ENCODE measurements at places on chromosomes 3 and 15.
A peak's percentile ranks its signal among the peaks of the same experiment; 100 is the strongest.

- DNase-seq, result no peak
These were observed 562.7 kb downstream of the GBE1 start for GRCh38 chr3:81198756-81199155.

GRCh38 chr3:184154885-184155643 is at the start of gene DVL3:
Gene DVL3, plus strand, starts transcription at chr3:184155377. Its CDS starts 259 bp downstream, at chr3:184155636.
- DNase-seq, result peak; percentile 56

DNA sequence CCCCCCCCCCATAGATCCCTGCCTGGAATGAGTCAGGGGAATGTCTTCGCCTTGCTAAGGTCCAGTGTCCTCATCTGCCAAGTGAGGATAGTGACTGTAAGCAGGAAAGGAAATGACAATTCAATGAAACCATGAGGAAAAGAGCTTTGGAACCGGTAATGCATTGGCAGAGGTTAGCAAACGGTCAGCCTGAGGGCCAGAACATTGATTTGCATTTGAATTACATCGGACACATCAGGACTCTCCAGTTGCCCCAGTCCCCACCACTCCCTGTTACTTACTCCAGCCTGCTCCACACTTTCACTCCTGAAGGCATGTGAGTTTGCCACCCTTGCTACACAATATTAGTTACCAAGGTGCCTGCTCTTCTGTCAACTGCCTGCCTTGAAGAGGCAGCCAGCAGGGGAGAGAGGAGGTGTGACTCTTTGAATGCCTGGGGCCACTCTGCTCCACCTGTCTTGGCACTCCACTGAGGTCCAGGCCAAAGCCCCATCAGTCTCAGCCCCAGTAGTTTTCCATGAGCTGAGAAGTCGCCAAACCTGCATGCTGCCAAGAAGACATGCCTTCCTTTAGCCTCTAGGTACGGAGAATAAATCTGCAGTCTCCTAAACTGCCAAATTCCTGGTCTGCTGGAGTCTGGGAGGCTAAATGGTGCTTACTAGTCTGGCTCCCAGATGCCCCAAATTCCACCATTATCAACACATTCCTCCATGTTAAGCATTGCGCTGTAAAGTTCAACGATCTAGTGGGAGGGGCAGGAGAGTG is 191.7 kb upstream of the TLE3 start:
- no peak for DNase-seq

DNA sequence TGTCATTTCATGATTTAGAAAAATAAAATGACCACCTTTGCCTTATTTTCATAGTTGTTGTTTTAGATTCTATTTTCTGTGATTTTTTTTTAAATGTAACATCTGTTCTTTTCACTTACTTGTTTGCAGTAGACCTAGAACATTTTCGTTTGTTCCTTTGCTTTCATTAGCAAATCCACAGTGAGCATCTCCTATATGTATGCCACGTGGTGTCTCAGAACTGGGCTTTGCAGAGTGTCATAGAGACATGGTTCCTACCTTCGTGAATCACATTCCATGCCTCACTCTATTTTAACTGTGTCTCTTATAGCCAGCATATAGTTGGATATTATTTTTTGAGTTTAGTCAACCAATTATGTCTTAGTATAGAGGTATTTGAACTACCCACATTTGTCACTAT is 118.2 kb downstream of the KLF13 start:
- DNase-seq, result no peak

- no peak for DNase-seq
These were observed 3.1 kb upstream of the PTH1R start for GRCh38 chr3:46874430-46874829.

GRCh38 chr3:158658889-158659288 is 13.6 kb downstream of the LXN start:
- DNase-seq, result no peak

DNA sequence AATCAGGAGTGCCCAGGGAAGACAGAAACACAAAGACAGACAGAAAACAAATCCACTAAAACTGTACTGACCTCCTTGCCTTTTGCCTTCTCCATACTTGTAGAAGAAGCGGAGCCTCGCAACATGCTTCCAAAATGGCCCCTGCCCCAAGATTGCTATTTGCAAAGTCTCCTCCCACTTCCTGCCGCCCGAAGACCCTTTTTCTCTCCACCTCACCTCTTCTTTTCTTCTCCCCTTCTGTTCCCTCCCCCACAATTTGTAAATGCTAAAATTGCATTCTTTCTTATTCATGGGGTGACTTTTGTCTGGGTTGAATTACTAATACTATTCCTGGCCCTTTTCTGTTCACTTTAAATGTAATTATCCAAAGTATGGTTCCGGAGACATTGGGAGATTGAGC is at the start of gene DPPA4:
Gene DPPA4, minus strand, starts transcription at position 154 of the 400 bp plus-strand sequence. Its CDS starts 29 bp downstream, at position 125.
- no peak for DNase-seq

- no peak for DNase-seq
These were observed 27.9 kb downstream of the PIAS1 start for GRCh38 chr15:68081869-68082505.

DNA sequence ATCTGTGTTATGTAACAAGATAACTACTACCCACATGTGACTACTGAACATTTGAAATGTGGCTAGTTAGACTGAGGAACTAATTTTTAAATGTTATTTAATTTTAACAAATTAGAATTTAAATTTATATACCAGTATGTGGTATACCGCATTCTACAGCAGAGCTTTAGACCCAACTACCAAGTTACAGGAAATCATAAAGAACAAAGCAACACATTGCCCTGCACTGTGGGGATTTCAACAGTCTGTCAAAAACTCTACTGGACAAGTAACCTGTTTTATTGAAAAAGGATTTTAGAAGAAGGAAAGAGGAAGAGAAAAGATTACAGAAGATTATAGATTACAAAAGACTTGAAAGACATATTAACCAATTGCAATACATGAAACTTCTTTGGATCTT is 64.9 kb downstream of the DPH6 start:
- DNase-seq, result no peak

DNA sequence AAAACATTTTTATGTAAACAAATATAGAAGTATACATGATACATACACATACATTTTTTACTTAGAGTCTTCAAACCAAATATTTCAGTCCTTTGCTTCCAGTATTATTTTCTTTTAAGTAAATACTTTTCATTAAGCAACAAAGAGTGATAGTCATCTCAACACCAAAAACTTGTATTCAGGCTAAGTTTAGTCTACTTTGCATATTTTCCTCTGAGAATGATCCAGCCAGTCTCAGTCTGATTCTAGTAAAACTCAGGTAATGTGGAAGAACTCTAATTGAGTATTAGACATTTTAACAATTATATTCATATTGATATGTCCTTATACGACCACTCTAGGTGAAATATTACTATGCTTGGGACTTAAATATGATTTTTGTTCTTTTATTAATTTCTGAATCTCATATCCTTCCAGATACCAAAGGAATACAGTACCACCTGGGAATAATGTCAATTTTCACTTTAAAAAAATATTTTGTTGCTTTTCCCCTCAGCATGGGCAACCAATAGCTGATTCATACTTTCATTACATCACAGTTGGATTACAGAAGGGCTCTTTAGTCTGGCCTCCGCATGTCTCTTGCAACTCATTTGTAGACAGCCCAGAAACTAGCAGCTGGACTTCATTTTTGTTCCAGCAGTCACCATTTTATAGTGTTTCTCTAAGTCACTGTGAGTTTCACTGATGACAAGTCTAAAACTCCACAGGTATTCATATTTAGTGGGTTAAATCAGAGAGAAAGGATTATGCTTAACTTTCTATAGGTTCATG is 390.4 kb downstream of the ZBTB20 start:
- DNase-seq, result no peak

DNA sequence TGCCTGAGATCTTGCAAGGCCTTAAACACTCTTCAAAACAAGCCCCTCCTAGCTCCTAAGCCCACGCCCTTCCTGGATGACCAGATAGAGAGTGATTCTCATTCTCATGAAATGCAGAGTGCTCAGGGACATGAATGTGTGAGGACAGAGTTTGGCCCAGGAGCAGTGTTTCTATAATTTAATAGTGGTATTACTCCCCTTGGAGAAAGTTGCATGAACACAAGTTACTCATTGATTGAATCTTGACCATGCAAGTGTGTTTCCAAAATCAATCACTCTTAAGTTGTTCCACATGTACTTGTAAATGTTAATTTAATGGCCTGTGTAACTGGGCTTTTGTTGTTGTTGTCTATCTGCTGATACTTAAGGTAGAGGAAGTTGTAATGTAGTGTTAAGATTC is 181.6 kb downstream of the ADAMTSL3 start:
- DNase-seq, result no peak

- DNase-seq, result no peak
These were observed 479.6 kb upstream of the ZNF717 start for GRCh38 chr3:76264911-76265310.

GRCh38 chr3:126523745-126524428 is at the start of gene CHST13:
Gene CHST13, plus strand, starts transcription at chr3:126524155. Its CDS starts 178 bp downstream, at chr3:126524333.
- DNase-seq, result peak; percentile 34

- no peak for DNase-seq
These were observed 12.5 kb downstream of the COPG1 start for GRCh38 chr3:129261894-129262293.

- DNase-seq, result no peak
These were observed 216.1 kb downstream of the SLCO3A1 start for GRCh38 chr15:92069308-92070250.

DNA sequence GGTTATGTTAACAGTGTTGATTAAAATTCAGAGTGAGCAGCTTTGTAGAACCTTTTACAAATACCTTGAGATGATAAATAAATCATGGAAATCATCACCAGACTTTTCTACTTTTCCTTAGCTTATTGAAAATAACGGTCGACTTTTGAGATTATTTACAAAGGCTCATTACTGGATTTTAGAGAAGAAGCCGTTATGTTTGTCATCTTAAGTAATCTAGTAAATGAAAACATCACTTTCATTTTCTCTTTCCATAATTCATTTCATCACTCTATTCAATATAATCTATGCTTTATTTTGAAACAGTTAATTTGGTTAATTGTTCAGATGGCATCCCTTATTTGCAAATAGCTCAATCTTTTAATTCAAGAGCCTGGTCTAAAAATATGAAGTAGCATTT is 3.6 kb downstream of the PLCL2 start:
- no peak for DNase-seq

DNA sequence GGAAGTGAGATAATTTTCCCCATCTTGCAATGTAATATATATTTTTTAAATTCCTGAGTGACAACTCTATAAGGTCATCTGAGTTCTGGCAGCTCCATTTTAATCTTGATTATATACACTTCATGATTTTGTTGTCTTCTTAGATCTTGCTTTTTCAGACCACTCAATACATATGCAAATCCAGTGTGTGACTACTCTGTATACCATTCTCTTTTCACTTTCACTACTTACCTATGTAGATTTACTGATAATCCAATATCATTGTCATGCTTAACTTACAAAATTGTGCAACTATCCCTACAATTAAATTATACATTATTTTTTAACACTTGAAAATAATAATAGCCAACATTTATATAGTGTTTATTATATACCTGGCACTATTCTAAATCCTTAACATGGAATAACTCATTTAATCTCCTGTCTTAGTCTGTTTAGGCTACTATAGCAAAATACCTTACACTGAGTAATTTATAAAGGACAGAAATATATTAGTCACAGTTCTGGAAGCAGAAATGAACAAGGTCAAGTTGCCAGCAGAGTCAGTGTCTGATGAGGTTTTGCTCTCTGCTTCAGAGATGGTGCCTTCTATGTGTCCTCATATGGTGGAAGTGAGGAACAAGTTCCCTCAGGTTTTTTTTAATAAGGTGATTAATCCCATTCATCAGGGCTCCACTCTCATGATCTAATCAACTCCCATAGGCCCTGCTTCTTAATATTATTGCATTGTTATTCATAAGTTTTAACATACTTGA is 338.5 kb downstream of the TUSC7 start:
- no peak for DNase-seq

GRCh38 chr3:116280130-116280740 is 165.1 kb downstream of the LSAMP start:
- DNase-seq, result no peak

DNA sequence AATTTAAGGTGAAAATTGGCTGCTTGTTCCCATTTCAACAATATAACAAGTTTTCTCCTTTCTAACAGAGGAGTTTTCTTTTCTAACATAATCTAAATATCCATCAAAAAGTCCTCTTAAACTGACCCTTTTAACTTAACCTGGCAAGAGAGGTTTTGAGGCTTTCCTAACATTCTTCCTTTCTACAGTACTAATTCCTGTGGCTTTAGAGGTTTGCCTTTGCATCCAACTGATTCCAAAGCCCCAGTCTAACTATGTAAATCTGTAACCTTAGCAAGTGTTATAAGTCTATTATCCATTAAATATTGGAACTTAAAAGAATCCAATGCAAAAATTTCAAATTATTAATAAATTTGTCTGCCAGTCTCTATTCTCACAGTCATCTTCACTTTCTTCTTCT is 134.1 kb downstream of the ISL2 start:
- DNase-seq, result no peak

- no peak for DNase-seq
These were observed 244.6 kb downstream of the STXBP5L start for GRCh38 chr3:121152573-121152972.

- DNase-seq, result no peak
These were observed 71.0 kb upstream of the ZNF280D start for GRCh38 chr15:56804279-56804678.

DNA sequence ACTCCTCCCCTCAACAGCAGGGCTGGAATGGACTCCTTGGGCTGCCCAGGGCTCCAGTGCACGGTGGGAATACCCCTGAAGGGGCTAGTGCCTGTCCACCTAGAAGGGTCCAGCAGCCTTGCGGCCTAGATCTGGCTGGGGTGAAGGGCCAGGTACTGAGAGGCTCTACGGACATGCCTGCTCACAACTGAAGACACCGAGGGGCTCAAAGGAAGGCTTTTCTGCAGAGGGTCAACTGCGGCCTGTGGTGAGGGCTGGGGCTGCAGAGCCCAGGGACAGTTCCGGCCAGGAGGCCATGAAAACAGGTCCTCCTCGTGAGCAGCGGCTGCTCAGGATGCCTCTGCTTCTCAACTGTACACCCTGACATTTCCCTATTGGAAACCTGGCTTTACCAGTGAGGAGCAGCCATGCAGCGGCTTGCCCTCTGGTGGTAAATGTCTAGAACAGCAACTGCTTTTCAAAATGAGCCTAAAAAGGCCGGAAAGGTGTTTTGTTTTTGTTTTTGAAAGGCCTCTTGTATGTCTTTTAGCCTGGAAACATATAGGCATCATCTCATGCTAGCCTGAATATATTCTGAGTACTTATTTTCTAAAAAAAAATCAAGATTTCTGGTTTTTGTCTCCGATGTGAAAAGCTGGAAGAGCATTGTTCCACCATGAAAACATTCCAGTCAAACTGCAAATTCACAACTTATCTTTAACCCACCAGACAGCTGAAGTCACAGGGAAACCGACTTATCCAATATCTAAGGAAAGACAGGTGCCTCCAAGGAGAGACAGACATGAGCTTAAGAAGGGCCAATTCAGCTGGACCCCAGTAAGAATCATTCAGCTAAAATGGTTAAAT is 163.4 kb downstream of the KLF13 start:
- DNase-seq, result peak; percentile 28

GRCh38 chr3:142310439-142310838 is 85.1 kb upstream of the GK5 start:
- DNase-seq, result no peak

DNA sequence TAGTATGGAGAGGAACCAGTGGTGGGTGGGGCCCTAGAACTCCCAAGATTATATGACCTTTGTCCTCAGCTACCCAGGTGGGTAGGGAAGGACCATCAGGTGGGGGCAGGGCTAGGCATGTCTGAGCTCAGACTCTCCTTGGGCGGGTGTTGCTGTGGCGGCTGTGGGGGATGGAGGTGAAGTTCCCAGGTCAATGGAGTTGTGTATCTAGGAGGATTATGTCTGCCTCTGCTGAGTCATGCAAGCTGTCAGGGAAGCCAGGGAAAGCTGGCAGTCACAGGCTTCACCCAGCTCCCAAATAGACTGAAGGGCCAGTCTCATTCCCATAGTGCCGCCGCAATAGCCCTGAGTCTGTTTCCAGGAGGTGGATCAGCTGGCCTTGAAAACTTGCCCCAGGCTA is 139.7 kb upstream of the CFAP20DC start:
- DNase-seq, result no peak
